ENCODE measurements at places on chromosomes 12 and 14.
A peak's percentile ranks its signal among the peaks of the same experiment; 100 is the strongest.

DNA sequence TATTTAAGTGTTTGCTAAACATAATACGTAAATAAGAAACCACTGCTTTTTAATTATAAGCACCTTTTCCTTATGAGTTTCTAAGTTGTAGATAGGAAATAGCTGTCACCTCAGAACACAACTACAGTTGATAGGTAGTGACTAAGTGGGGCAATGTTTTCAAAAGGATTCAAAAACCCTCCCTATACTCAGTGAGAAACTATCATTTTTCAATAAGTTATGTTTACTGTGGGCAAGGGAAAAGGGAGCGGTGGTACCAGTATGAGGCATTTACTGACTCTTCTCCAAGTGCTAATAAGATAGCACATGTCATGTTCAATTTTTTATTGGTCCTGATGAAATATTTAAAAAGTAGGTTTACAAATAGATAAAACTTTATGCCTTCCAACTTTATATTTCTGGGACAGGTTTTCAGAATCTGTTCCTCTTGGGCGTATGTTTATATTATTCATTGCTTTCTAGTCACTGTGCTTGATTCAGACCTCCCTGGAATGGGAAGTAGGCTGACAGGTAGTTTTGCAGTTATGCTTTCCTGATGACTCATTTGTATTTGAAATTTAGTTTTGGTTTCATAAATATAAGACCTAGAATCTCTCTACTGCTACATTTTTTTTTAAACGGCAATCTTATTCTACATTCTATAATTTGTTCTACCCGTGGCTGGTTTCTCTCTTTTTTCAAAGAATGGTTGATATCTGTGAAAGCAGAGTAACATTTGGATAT is 153.1 kb downstream of the TMEM117 start:
- no peak for DNase-seq

- no peak for DNase-seq
Measured at GRCh38 chr14:56046996-56047395, 71.2 kb upstream of the PELI2 start.

DNA sequence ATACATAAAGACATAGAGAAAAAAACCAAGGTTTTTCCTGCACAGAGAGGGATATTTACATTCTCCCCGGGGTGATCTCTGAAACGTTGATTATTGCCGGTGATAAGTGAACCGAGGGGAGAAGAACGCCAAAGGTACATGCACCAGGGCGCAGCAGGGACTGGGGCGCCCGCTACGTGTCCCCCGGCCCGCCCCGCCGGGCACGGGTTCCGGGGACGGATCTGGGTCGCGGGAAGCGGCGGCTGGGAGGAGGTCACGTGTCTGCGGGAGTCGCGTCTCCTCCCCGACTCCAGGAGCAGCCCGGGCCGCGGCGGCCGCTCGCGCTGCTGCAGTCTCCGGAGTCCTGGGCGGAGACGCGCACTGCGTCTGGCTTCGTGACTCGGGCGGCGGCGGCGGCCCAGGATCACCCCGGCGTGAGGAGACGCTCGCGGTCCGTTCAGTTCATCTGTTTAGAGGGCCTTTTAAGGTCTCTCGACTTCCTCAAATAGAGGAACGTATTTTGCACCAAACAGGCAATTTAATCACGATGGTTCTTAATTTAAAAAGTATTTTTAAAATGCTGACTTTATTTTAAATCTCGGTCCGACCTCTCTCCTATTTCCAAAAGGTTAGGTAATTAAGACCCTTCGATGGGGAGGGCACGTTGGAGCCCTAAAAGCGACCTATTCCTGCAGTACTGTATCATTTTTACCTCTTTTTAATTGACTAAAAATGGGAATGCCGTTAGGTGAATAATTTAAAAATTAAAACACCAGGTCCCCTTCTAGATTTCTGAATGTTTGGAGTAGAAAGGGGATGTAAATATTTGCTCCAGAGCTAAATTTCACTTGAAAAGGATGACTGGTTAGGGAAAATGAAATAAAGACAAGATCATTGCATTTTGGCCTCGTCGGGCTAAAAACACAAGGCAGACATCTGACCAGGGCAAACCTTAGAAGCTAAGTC is 1.8 kb upstream of the BHLHE41 start:
- peak; percentile 85 for DNase-seq

- no peak for DNase-seq
Measured at GRCh38 chr12:49189731-49190716, 1.1 kb upstream of the TUBA1A start.

DNA sequence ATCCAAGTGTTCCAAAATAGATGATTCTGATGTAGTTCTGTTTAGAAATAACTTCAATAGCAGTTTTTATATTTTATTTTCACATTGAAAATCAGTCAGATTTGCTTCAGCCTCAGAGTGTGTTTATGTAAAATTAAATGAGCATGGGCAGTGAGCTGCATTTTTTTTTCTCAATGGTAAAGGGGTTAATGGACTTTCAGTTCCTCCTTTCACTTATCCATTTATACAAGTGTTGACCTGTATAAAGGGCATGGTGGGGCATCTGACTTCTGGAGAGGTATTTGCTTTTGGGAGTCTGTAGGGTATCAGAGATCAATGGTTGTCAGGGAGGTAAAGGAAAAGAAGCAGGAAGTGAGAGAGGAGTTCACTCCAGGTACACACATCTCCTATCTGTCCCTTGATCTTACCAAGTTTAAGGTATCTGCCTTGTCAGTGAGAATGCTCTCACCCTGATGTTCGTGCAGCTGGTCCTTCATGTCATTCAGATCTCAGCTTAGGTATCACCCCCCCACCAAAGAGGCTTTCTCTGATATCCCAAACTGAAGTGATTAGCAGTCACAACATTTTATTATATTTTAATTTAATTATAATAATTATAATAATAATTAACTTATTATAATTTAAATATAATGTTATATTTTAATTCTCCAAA is 181.6 kb upstream of the LMNTD1 start:
- no peak for DNase-seq

- peak; percentile 26 for DNase-seq
Measured at GRCh38 chr12:70069221-70070105, 173.8 kb upstream of the CNOT2 start.

- DNase-seq: no peak
Measured at GRCh38 chr12:46946137-46946536, 120.3 kb upstream of the SLC38A4 start.

DNA sequence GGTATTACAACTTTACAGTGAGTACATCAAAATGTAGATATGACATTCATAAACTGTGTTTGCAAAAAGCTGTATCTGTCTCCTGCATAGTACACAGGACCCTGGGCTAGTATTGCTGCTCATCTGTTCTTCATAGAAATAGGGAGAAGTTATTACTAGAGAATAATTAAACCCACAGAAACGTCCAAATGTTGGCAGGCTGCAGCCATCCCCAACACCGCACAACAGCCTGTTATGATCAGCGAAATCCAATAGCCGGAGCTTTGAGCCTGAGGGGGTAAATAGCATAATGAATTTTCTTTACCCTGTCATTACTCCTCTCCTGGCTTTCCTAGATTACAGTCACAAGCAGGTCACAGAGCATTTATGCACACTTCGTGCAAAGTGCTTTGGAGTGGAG is 178.0 kb downstream of the DACT1 start:
- no peak for DNase-seq

DNA sequence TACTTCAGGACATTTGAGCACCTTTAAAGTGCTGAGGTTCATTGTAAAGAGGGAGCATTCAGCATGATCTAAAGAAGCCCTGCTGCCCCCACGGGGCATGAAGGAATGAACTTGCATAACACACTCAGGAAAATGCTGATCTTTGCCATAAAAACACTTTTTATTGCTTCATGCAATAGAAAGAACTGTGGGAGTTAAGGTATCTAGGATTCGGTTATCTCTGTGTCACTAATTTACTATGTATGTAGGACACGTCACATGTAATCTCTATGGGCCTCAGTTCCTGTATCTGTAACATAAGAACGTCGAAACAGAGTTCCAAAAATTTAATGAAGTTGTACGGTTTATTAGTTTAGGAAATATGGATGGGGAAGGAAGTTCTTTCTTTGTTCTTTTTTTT is 33.0 kb downstream of the BTBD7 start:
- DNase-seq: no peak

- DNase-seq: peak; percentile 73
Measured at GRCh38 chr12:24226745-24227350, 277.4 kb upstream of the SOX5 start.

DNA sequence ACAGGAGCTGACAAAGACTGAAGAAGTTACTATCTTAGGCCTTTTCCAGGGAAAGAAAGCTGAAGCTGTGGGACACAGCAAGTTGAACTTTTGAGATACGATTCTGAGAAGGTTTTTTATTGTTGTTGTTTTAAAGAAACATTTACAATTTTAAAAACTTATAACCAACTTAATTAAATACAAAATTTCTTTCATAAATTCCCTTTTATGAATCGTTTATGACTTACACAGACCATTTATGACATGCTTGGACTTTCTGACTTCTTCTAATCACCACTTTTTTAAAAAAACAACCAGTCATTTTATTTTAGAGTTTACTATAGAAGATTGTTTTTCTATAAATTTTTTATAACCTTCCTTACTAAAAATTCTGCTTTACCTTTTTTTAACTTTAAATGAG is 68.7 kb downstream of the DHRS2 start:
- DNase-seq: no peak

Data from ELF-1 (cell line).